ENCODE measurements at places on chromosomes 5 and 9.
A peak's percentile ranks its signal among the peaks of the same experiment; 100 is the strongest.

GRCh38 chr5:139061274-139061673 is 136.9 kb downstream of the SIL1 start:
- no peak for DNase-seq

GRCh38 chr5:1138445-1139245 is 26.8 kb upstream of the SLC12A7 start:
- DNase-seq: no peak

- DNase-seq: no peak
Observed at GRCh38 chr9:15357050-15357653, 50.1 kb upstream of the TTC39B start.

DNA sequence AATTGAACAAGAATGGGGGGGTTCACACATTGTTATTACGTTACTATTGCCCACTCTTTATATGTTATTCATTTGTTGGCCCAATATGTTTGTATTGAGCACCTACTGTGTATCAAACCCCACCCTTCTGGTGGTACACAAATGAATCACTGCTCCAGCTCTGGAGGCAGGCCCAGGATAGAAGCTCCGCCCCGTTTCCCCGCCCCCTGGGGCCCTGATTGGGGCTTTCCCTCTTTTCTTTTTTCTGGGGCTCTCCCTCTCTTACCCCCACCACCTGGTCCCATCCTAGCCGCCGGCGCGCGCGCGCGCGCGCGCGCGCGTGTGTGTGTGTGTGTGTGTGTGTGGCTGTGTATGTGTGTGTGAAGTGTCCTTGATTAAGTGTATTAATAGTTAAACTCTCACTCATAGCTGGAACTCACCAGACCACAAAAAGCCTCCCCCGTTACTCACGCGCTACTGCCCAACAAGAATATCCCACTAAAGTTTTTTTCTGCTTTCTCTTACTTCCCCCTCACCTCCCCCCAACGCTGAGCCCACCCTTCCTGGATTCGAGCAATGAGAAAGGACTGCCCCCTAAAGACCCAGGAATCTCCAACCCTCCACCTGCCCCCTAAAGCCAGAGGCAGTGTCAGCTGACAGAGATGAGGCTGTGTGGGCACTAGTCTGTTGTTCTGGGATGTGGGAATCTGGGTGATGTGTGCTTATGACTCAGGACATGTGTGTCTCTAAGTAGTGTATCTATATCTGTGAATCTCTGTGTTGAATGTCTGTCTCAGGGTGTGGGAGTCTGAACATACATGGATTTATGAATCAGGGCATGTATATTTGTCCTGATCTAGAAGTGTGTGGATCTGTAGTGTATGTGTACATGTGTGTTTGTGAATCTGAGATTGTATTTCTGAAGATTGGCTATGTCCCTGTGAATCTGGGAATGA is 4.0 kb downstream of the CXXC5 start:
- peak; percentile 25 for DNase-seq

GRCh38 chr5:172741206-172741582 is 29.8 kb downstream of the DUSP1 start:
- no peak for DNase-seq

DNA sequence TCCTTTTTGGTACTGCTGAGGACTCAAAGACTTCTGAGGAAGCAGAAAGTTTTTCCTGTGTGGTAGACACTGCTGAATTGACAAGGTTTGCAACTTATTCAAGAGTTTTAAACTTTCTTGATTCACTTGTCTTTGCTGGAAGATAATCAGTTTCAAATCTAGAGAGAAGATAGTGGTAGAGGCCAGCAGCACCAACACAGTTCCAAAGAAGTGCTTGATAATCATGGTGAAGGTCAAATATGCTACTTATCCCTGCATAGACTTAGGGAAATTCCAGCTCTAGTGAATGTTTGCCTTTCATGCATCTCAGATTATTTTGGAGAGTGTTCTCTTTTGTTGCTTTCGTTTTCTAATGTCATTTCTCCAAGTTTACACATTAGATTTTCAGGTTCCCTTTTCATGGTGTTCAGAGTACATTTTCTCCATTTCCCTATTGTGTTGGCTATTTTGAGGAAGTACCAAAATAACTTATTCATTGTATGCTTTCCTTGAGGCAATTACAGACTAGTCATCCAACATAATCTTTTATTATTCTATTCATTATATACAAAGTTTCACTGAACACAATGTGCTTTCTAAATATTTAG is 550 bp downstream of the IFNE start:
- no peak for DNase-seq

- DNase-seq: no peak
Observed at GRCh38 chr5:180535573-180535972, 41.4 kb downstream of the CNOT6 start.

DNA sequence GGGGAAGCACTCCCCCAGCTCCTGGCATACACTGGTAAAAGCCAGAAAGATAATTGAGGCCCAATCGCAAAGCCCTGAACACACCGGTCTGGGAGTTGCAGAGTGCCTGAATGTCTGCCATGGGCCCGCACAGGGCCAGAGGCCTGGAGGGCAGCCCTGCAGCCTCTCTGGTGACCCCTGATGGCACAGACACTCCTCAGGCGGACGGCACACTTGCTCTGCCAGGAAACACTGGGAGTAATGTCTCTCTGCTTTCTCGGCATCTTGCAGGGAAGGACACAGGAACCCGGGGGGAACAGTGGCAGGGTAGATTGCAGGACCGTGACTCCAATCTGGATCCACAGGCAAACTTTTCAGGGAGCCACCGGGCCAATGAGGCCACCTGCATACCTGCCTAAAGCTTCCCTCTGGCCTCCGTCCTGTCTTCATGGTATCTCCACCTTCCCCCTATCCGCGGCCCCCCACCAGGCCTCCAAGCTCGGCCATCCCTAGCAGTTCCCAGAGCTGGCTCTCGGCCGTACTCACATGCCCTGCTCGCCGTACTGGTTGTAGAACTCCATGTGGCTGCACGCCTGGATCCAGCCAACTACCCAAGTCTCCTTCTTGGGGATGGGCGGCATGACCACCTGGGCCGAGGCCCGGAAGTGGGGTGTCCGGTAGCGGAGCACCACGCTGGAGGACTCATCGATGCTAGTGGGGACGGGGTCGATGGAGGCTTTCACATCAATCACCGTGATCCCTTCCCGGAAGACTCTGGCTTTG is 797 bp downstream of the FAM78A start:
- no peak for DNase-seq

DNA sequence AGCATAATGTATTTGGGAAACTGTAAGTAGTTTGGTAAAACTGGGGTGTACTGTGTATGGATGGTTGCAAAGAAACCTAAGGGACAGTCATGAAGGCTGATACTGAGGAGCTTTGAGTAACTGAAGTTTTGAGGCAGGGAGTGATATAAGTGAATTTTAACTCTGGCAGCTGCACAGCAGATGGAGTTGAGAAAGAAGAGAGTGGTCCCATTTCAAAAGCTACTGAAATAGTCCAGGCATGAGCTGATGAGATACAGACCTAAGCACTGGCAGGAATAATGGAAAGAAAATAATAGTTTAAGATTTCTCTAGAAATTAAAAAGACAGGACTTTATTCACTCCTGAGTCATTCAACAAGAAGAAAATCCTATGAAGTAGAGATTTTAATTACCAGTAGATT is 232.0 kb downstream of the CHSY3 start:
- DNase-seq: no peak

GRCh38 chr5:140569197-140569596 is 4.6 kb downstream of the SLC35A4 start:
- DNase-seq: no peak

- no peak for DNase-seq
Observed at GRCh38 chr9:89555451-89556375, 49.1 kb upstream of the GADD45G start.

GRCh38 chr5:72494623-72495124 is 12.5 kb downstream of the ZNF366 start:
- DNase-seq: no peak

GRCh38 chr5:136062366-136063274 is 33.8 kb downstream of the TGFBI start:
- no peak for DNase-seq

GRCh38 chr5:61734966-61735365 is 402.9 kb downstream of the ZSWIM6 start:
- DNase-seq: no peak

GRCh38 chr5:76144513-76145274 is 61.5 kb downstream of the SV2C start:
- no peak for DNase-seq

GRCh38 chr5:76425146-76425545 is 22.1 kb downstream of the IQGAP2 start:
- no peak for DNase-seq

- DNase-seq: no peak
Observed at GRCh38 chr9:84819491-84819991, 150.0 kb downstream of the NTRK2 start.

DNA sequence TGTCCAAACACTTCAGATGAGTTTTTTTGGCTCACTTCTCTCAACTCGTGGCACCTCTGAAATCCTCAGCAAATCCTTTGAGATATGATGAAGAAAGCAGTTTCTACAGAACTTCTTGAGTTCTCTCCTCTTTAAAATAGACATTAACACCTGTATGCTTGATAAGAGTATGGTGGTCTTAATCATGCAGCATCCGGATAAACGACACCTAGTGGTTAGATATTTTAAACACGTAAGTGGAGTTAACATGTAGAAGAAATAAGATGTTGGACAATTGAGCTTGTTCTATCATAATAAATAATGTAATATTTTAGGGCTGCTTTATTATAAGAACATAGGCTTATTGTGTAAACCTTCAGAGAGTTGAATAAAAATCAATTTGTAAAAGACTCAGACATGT is 324.8 kb downstream of the CYLC2 start:
- no peak for DNase-seq

- DNase-seq: no peak
Observed at GRCh38 chr5:134025786-134026185, 21.0 kb upstream of the VDAC1 start.

GRCh38 chr5:125695996-125696655 is 727.1 kb upstream of the GRAMD2B start:
- DNase-seq: no peak
